ENCODE measurements at places on chromosomes 2 and 18.

- DNase-seq: no peak
These were observed 212.5 kb upstream of the GULP1 start for GRCh38 chr2:188079196-188079595.

DNA sequence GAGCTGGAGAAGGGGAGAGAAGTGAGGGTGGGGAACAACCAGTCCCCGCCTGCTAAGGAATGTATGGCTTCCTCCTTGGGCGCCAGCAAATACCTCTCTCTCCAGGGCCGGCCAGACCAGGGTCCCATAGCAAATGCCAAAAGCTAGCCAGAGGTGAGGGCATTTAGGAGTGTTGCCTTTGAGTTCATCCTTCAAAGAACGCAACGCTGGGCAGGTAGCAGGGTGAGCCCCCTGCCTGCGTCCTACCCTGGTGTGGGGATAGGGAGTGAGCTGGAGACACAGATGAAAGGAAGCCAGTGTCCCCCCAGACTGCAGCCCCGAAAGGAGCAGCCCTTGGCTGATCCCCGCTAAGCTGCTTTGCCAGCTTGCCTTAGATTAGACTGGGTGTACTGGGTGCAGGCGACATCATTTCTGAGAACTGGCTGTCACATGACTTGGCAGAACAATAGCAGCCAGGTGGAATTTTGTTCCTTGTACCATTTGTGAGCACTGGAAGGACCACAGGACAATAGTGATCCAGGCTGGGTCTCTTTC lies 40.4 kb downstream of the KLHL29 start:
- DNase-seq: no peak

GRCh38 chr18:48138660-48139430 lies 208.4 kb upstream of the SMAD2 start:
- no peak for DNase-seq

GRCh38 chr2:240232961-240233884 lies 92.8 kb upstream of the OTOS start:
- DNase-seq: peak; percentile 74

DNA sequence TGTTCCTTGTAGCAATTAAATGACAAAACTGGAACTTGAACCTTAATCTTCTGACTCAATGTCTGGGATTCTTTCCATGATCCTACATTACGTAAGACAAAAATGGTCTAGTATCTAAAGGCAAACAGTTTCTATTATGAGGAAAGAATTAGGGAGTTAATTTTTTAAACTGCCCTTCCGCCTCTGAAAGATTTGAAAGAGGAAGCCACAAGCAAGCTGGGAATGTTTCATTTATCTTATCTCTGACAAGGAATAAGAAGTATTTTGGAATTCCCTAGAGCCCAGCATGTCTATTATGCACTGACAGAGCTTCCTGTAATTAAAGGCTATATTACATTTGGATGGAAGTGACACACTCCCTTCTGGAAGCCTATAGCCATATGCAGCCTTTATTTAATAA lies 558.8 kb upstream of the CDH2 start:
- DNase-seq: no peak

DNA sequence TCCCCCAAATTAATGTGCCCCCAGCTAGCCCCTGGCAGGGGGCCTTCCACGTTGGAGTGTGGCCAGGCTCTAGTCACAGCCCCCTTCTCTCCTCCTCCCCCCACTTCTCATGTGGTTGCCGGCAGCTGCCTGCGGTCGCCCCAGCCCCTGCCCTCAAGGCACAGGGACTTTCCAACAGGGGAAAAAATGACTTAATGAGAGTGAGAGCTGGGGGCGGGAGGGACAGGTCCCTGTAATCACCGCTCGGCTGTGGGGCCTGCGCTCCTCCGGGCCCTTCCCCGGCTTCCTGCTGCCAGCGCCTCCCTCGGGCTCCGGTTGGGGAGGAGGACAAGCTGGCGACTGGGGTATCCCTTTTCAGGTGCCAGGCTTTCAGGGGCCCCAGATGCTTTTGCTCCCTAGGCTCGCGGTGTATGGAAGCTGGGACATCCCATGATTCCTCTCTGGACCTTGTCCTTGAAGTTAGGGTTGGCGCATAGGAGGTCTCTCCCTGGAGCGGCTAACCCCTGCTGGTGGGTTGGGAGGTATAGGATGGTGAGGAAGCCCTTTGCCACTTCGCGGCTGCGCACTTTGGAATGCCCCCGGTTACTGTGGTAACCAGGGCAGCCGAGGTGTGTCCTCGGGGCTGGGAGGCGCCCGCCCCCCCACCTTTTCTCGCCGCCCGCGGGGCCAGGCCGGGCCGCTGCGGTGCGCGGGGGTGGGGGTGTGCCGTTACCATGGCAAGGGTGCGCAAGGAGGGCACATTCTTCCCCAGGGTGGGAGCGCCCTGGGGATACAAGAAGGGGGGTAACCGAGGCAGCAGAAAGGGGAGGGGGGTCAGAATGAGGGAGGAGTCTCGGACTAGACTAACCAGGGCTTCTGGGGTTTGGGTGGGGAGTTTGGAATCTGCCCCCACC lies 16.1 kb downstream of the WNT10A start:
- peak; percentile 78 for DNase-seq

GRCh38 chr2:221786297-221786926 lies 214.3 kb upstream of the EPHA4 start:
- no peak for DNase-seq

GRCh38 chr18:26432651-26433424 lies 115.5 kb downstream of the KCTD1 start:
- DNase-seq: no peak

DNA sequence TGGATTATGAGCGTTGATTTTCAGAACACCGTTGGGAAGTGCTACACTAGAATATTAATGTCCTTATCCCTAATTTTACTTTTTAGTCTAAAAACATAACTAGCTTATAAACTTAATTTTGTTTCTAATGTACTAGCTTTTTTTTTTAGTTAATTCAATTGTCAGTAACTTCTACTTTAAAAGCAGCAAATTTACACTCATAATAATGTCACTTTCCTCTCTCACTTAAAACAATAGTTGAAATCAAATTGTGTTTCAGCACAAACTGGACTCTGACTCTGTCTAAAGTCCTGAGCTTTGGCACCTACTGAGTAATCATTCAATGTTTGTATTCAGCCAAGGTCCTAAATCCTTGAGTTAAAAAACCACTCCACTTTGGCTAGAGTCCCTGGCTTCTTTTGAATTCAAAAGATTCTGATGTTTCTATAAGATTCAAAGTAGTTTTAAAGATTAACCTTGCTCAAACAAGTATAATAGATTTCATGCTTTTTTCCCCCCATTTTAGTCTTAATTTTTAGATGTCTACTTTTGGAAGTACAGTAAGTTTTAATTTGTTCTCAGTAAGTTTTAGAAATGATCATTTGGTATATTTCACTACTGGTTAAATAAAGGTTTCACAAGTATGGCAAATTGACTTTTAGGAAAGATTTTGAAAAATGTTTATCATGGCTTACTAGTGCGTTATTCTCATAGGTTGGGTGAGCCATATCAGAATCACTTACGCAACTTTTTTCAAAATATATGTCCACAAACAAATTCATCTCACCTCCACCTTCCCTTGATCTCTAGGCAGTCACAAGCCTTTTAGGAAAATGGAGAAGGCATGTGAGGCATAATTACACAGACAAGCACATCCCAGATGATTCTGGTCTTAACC lies 23.4 kb downstream of the CCNYL1 start:
- DNase-seq: no peak

DNA sequence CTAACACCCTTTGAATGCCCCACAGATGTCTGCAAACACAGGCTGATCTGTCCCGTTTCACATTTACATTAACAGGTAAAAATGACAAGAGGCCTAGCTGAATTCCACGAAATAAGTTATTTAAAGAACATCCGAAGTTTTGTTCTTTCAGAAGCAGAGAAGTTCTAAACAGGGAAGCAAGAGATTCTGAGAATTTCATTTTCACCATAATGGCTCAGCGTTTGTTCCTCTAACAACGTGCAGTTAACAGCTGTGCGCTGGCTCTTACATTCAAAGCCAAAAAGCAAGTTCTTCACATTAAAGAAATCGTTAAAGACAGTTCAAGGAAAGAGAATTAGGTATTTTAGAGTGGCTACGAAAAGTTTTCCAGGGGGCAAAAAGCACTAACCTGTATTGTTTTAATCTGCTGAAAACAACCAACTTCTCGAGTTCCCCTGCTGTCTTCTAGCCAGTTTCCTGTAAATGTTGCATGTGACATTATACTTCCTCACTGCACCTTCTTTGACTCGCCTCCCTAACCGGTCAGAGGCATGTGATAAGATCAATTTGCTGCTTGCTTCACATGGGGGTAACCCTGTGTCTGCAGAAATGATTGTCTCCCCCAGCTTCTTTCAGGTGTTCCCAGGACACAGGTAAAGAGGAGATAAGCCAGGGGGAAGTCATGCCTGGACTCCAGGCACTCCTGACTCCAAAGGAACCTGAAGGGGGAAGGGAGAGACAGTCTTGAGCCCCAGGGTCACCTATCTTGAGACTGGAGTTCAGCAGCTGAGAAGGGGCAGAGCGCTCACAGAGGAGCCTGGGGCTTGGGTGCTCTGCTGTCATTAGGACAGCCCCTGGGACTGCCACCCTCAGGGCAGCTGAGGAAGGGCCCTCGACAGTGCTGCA lies 36.8 kb upstream of the WIPF1 start:
- DNase-seq: peak; percentile 63

DNA sequence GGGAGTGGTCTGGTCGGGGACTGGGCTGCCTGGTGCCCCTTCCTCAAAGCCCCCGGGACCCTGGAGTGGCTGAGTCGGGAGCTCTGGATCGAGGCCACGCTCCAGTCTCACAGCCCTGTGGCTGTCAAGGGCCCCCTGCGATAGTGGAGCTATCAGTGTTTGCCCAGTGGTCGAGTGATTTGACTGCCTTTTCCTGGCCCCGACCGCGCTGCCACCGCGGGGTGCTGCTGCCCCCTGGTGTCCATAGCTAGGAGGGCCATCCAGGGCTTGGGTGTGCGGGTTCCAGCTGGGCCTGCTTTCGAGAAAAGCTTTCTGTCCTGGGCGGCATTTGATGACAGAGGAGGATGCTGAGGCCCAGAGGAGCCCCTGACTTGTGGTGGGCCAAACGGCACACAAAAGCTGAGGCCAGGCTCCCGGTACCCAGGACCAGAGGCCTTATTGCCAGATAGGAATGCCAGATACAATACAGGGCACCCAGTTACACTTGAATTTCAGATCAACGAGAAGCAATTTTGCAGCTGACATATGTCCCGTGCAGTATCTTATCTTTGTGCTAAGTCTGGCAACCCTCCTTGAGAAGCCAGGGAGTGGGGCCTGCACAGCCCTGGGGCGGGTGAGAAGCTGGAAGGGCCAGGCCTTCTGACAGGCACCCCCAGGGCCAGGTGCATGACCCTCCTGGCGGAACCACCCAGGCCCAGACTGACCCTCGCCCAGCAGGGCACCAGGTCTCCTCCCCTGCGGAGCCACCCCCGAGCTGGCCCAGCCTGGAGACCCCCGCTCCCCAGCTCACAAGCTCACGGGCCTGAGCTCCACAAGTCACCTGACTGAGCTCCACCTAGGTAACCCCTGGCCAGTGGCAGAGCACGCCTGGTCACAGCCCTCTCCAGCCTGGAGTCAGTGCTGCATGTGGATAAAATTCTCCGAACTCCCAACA lies 13.0 kb downstream of the ODC1 start:
- peak; percentile 80 for DNase-seq

GRCh38 chr2:156192468-156192867 lies 140.1 kb downstream of the NR4A2 start:
- no peak for DNase-seq

- no peak for DNase-seq
These were observed 34.2 kb downstream of the TBC1D8 start for GRCh38 chr2:101116841-101117552.

DNA sequence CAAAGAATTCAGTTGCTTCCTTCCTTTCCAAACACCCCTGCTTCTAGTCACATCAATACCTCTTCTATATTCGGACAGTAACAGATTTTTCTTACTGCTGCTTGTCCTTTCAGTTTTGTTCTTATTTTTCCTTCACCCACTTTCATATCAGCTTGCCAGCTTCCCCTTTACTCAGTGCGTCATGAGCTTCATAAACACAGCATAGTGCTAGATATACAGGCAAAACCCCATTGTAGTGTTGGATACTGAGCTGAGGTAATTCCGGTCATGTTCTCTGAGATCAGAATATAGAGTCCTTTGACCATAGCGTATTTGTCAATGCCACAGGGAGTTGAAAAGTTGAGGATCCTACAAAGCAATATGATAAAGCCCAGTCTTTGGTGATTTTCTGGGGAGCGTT lies 2.4 kb downstream of the FARP2 start:
- DNase-seq: no peak

GRCh38 chr2:238487652-238488346 lies 61.1 kb downstream of the ASB1 start:
- no peak for DNase-seq

DNA sequence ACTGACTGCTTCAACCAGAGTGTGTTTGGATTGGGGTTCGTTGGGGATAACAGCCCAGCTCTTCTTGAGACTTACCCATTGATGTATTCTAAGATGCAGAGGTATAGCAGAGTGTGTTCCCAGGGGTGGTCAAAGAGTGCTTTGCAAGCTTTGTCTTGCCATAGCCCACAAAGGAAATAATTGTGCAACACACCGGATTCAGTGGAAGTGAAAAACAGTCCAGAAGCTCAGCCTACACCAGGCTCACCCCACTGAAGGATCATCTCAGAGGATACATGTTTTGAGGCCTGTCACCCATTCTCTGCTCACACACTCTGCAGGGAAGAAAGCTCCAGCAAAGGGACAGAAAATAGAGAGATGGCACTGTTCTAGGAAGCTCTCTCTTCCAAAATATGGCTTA lies 9.6 kb downstream of the CACNB4 start:
- DNase-seq: no peak

GRCh38 chr2:230875347-230876315 lies 10.9 kb downstream of the ITM2C start:
- DNase-seq: no peak

DNA sequence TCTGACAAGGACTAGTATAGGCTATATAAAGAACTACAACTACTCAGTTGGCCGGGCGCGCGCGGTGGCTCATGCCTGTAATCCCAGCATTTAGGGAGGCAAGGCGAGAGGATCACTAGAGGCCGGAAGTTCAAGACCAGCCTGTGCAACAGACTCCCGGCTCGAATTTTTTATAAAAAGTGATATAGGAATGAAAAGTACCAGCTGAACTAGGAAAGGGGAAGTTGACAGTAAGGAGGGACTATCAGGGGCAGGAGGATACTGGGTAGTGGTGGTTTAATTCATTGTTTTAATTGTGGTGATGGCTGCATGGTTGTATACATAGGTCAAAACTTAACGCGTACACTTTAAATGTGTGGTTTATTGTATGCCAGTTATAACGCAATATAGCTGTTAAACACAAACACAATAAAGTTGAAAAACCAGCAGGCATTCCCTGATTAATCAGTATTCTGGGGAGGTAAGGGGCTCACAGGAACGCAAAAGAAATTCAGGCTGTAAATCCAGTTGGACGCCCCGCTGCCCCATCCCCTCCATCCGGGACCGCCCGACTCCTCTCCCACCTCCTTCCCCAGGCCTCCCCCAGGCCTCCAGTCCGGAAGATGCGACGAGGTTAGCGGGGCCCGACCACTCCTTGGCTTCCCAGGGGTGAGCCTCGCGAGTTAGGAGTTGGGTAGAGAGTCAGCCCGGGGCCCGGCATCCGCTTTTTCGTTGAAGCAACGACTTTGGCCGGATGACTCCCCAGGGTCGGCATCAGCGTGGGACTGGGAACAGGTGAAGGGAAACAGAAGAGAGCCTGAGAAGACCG lies 746 bp upstream of the POLR1B start:
- DNase-seq: peak; percentile 69
